NCI-H2081 treated with DMSO at 0.1 percent for 48 hours (cell line): ENCODE measurements at places on chromosomes 6 and 20.

- DNase-seq, result no peak
Measured at GRCh38 chr20:63432577-63433325, 39.7 kb downstream of the KCNQ2 start.

DNA sequence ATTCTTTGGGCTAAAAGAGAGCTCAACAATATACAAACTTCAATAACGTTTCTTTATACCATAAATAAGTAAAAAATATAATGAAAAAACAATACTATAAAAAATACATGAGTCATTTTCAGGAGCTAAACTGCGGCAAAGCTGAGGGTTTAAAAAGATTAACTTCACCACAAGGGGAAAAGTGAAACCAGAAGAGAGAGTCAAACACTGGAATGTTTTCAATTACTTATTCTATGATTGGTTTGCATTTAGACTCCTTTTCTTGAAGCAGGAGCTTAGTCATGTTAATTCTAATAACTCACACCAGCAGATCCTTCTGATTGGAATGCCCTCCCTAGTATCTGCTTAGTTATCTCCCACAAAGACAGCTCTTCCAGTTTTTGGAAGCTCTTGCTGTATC is 627.3 kb downstream of the UTRN start:
- DNase-seq, result no peak

GRCh38 chr6:36577301-36577700 is 16.9 kb upstream of the SRSF3 start:
- DNase-seq, result no peak

- DNase-seq, result no peak
Measured at GRCh38 chr20:33790566-33790965, 20.6 kb upstream of the CHMP4B start.

DNA sequence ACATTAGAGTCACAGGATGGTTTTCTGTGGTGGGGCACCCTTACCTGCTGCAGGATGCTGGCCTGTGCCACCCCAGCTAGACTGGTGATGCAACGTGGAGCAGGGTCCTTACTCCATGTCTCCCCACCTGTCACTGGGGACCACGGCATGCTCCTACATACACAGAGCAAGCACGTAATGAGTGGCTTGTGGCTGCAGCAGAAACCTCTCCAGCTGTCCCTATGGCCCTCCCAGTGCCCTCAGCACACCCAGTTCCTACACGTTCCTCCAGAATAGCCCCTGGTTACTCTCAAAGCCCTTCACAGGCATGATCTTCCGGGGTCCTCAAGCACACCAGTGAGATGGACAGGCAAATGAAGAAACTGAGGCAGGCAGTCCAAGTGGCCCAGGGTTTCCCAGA is 3.2 kb upstream of the LSM14B start:
- no peak for DNase-seq

- no peak for DNase-seq
Measured at GRCh38 chr20:30502670-30503069, 754.8 kb upstream of the DEFB115 start.

GRCh38 chr6:14658030-14658429 is 540.5 kb downstream of the CD83 start:
- DNase-seq, result no peak

GRCh38 chr6:109055771-109056235 is 38.8 kb downstream of the SESN1 start:
- DNase-seq, result no peak

GRCh38 chr6:143679041-143679440 is 1.3 kb downstream of the PHACTR2 start:
- DNase-seq, result no peak

DNA sequence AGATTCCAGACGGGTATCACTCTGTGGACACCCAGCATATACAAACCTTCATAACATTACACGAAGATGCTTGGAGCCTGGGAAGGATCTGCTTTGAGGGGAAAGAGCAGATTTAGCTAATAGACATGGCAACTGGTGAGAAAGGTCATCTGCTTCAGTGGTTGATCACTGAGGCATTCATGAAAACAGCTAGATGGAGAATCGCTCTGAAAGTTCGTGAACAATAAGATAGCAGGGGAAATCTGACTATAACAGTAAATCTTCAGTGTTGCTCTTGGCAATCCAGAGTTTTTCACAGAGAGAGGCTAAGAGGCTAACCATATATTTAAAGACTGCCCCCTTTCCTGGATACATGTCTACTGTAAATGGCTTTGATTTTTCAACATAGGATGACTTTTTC is 245.3 kb downstream of the FARS2 start:
- DNase-seq, result no peak

- no peak for DNase-seq
Measured at GRCh38 chr20:52411611-52412010, 220.0 kb upstream of the ZFP64 start.

DNA sequence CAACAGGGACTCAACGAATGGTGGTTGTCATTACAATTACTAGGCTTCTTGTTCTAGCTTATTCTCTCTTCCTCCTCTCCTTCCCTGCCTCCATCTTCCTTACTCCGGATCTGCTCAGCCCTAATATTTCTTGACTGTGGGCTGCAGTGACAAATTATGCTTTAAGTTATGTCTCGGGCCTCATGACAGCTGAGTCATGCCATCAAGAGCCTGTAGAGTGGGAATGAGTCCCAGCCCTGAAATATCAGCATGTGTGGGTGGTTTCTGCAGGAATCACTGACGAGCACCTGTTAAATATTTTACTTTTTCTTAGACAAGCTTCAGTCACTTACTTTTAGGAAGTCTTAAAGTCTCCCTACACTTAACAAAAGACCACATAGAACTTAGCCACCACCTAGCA is 83.1 kb upstream of the CBLN4 start:
- DNase-seq, result no peak

- no peak for DNase-seq
Measured at GRCh38 chr20:33789109-33789857, 21.9 kb upstream of the CHMP4B start.

DNA sequence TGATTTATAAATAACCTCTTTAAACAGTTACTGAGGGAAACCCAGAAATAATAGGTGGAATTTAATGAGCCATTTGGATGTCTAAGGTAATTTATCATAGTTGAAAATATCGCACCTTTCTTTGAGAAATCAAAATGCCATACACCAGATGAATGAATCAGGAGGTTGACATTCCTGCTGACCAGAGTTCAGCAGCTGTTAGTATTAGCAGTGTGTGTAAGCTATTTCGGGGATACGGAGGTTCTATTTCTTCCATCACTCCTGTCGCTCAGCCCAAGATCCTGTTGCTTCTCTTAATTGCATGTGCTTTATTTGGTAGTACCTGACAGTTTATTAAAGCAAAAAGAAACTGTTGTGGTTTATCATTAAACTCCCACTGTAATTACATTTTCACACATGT is 67.1 kb downstream of the HDGFL1 start:
- DNase-seq, result no peak

GRCh38 chr6:255751-256083 is 36.6 kb upstream of the DUSP22 start:
- no peak for DNase-seq

DNA sequence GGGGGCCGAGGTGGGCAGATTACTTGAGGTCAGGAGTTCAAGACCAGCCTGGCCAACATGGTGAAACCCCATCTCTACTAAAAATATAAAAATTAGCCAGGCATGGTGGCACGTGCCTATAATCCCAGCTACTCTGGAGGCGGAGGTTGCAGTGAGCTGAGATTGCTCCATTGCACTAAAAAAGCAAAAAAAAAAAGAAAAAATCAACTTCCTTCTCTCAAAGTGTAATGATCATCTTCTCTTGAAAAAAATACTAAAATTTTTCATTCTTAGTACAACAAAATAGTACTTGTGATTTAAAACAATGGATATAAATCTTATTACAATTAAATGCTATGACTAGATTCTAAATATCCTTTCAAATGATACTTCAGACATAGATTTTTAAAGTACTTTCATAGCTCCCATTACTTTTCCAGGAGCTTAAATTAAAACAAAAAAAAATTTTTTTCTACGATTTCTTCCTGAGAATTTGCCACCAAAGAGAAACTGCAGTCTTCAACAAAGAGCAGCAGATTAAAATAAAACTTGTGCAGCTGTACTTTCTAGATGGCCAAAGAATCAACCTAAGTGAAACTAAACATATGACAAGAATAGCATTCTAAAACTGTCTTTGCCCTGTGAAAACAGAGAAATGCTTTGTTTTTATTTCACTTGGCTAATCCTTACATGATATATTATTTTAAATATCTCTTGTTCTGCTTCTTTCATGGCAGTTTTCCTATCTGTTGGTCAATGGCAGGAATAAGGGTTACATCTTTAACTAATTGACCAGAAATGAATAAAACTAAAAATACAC is 75.2 kb downstream of the MAP3K5 start:
- DNase-seq, result no peak

- no peak for DNase-seq
Measured at GRCh38 chr20:62381202-62381797, 5.6 kb upstream of the RPS21 start.

DNA sequence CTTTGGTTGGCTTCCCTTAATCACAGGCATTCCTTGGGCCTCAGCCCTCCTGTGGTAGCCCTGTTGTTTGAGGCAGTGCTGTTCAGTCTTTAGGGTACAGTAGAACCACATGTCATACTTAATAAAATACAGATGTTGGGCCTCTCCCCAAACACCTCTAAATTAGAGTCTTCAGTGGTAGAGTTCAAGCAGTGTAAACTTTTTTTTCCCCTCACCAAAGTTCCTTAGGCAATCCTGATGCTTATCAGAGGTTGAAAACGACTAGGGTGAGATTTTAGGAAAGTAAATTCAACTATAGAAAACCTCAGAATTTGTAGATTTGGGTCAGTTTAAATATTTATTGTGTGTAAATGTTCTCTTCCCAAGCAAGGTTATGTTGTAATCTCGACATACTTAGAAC is 44.6 kb downstream of the BLTP3A start:
- DNase-seq, result no peak

GRCh38 chr20:22339091-22339881 is 245.1 kb downstream of the FOXA2 start:
- DNase-seq, result peak; percentile 53

GRCh38 chr20:53448875-53449274 is 144.8 kb downstream of the ZNF217 start:
- no peak for DNase-seq

DNA sequence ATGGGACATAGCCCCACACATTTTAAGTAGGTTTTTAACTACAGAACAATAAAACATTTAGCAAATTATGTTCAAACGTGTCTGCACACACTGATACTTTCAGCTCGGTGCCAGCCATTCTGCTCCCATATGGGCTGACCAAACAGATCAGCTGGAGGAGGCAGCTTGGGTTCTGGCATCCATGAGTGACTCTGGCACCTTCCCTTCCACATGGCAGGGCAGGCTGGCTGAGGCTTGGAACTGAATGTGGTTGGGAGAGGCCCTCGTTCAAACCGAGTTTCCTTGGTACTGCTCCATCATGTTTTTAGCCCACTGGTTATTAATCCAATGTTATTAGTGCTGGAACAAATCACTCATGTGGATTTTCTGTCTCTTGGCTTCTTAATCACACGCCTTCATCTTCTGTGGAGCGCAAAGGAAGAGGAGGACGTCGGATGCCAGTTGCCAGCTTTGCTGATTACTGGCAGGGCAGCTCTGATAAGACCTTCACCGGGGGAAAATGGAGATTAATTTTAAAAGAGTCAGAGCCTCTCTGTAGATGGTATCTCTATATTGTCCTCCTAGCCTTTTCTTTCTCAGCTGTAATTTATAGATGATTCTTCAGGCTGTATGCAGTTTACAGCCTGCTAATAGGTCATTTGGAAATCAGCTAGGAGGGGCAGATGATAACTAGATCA is 93.1 kb upstream of the TIAM2 start:
- DNase-seq, result no peak

GRCh38 chr6:10586302-10586701 is 65.2 kb downstream of the GCNT2 start:
- no peak for DNase-seq

DNA sequence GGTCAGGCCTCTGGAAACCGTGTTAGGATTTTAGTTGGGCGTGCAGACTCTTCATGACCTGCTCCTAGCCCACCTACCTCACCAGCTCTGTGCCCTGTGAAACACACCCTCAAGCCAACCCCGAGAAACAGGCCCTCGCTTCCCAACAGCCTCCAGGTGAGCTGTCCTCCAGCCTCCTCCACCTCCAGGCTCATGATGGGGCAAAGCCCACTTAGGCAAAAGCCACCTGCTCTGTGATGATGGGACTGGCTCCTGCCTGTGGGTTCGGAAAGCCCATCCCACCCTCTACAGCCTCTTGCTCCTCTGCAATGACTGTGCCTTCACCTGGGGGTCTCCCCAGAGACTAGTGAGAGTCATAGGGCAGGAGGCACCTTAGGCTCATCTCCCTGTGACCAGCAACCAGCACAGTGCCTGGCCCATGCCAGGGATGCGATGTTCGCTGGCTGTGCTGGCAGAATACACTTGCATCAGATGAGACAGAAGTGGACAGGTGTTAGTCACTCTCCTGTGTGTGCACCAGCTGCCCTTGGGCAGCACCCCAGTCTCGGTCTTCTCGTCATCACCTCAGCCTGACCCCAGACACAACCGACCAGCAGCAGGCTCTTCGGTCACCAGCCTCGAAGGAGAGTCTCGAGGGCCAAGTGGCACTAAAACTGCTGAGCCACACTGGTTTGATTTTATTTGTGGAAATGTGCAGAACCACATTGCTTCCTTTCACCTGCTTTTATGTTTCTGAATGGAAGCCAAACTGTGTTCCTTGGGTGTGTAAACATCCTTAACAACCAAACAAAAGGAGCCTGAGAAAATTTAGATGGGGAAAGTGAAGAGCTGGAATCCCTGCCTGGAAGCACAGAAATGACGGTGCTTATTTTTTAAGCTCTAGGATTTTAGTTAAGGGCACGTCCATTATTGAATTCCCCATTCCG is 10.7 kb downstream of the PXDC1 start:
- DNase-seq, result no peak

- DNase-seq, result no peak
Measured at GRCh38 chr6:5135788-5136376, 50.7 kb downstream of the PPP1R3G start.

- DNase-seq, result no peak
Measured at GRCh38 chr20:38156888-38157634, 8.0 kb downstream of the TGM2 start.

DNA sequence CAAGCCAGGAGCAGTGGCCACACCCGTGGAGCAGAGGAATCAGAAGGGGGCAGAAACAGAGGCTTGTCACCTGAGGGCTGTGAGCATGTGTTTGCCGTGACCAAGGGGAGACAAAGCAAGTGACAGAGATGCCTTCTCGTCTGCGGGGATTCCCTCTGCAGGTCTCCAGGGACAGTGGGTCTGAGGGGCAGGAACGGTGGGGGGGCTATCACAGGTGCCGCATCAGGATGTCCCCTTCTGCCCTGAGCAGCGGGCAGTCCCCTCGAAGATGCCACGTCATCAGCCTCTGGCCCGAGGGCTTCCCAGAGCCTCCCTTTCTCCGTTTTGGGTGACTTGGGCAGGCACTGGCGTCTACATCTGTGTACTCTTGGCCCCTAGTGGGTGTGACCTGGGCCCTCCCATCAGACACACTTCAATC is 338.7 kb downstream of the PREX1 start:
- no peak for DNase-seq
